ENCODE measurements at places on chromosomes 11 and 22. TPM values are rescaled to one million over a fixed set of nuclear protein-coding genes. Genes with fewer than 3 reads are reported as not detected.

DNA sequence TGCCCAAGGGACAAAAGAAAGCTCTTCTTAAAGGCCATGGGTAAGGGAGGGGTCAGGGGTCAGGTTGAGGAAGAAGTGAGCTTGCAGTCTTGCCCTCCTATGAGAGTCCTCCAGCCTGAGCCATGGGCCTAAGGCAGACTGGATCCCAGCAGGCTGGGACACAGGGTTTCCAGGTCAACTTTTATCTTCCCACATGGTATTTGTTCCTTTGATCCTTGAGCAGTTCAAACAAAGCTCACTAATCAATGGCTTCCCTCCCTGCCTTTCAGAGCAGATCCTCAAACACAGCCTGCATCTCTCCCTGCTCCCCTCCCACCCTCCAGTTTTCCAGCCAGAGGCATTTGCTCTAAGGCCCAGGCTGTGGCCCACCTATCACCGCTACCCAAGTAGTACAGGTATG lies 589.3 kb downstream of the INSC start:
- no peak overlapping the region for H3K4me3 ChIP-seq
- no peak overlapping the region for H3K27ac ChIP-seq
- no peaks in the 10 kb centered on the region for H3K4me1 ChIP-seq
- H3K27me3 ChIP-seq: no peaks in the 10 kb centered on the region
- DNase-seq: no peak
- no peaks in the 10 kb centered on the region for H3K36me3 ChIP-seq

DNA sequence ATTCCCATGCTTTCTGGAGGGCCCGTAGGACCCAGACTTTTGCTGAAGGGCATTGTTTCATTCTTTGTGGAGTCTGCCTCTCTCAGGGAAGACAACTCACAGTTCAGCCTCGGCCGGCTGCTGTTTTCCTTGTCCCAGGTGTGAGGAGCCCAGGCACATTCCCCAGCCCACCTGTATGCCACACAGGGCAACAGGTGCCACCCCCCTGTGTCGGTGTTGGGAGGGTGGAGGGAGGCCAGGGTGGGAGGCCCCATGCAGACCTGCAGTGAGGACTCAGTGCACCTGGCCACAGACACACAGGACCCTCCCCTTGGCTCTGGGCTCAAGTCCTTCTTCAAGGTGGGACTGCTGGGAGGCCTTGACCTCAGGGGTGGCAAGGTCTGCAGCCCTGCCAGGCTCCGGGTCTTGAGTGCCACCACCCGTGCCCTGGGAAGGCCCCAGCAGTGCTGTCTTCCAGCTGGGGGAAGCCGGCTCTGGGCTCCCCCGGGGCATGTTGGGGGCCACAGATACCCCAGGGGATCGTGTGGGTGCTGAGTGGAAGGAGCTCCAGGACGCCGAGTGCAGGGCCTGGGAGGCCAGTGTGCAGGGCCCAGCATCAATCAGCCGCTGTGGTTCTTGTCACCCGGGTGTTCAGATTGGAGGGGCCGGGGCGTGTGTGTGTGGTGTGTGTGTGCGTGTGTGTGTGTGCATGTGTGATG lies 1286.1 kb downstream of the BRD1 start:
- H3K36me3 ChIP-seq: no peaks in the 10 kb centered on the region
- no peaks in the 10 kb centered on the region for H3K27me3 ChIP-seq
- DNase-seq: no peak
- H3K4me1 ChIP-seq: no peaks in the 10 kb centered on the region
- no peak overlapping the region for H3K4me3 ChIP-seq

DNA sequence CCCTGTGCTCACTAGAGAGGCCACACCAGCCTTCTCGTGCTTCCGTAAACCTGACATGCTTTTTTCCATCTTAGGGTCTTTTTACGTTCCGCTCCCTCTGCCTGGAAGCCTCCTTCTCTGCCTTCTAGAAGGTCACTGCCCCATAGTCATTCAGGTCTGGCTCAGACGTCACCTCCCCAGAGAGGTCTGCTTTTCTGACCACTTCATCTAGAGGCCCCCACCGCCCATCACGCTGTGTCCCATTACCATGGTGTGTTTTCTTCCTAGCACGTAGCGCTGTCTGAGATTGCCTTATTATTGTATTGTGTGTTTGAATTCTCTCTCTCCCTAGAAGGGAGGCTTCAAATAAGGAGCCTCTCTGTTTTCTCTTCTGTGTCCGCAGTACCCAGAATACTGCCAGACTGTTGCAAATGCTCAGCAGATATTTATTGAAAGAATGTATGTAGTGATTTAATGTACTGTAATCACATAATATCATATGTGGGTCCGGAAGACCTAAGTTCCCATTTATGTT lies 10.0 kb downstream of the TAB1 start:
- no peaks in the 10 kb centered on the region for H3K4me1 ChIP-seq
- no peak overlapping the region for H3K4me3 ChIP-seq
- H3K36me3 ChIP-seq: peaks cover 3% of the 10 kb centered on the region
- DNase-seq: no peak

SEZ6L gene
- total RNA-seq: 0.14 TPM

GDPD4 gene
- total RNA-seq: not detected

OTOG gene
- total RNA-seq: not detected

KRTAP5-10 gene
- total RNA-seq: not detected

ZP1 gene
- 0.95 TPM for total RNA-seq

DNA sequence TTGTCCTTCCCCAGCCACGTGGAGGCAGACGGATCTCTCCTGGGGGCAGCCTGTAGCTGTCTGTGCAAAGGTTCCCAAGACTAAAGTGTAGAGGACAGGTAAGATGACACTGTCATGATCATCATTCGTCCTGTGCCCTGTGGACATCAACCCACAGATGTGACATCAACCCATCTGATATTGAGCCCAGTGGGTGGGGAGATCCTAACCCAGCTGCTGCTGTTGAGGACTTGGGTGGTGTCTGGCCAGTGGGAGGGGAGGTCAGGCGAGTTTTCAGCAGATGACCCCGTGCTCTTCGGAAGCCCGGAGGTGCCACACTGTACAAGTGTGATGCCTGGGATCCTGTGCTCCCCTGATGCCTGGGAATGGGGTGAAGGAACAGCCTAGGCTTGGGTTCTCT lies 1.2 kb upstream of the GAL start:
- H3K27me3 ChIP-seq: peaks cover 50% of the 10 kb centered on the region
- no peak overlapping the region for H3K4me3 ChIP-seq
- H3K36me3 ChIP-seq: no peaks in the 10 kb centered on the region
- peaks cover 13% of the 10 kb centered on the region for H3K4me1 ChIP-seq

- no peaks in the 10 kb centered on the region for H3K27me3 ChIP-seq
- DNase-seq: no peak
- H3K36me3 ChIP-seq: peaks cover 15% of the 10 kb centered on the region
- no peak overlapping the region for H3K4me3 ChIP-seq
Measured at GRCh38 chr22:31104869-31105268, 2.5 kb downstream of the SELENOM start.

DNA sequence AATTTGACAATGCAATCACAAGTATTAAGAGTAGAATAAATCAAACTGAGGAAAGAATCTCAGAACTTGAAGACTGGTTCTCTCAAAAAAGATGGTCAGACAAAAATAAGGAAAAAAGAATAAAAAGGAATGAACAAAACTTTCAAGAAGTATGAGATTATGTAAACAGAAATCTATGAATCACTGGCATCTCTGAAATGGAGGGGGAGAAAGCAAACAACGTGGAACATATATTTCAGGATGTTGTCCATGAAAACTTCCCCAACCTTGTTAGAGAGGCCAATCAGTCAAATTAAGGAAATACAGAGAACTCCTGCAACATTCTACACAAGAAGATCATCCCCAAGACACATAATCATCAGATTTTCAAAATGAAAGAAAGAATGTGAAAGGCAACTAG lies 235.7 kb downstream of the SBF2 start:
- H3K27me3 ChIP-seq: no peaks in the 10 kb centered on the region
- no peaks in the 10 kb centered on the region for H3K4me1 ChIP-seq
- H3K4me3 ChIP-seq: no peak overlapping the region

DNA sequence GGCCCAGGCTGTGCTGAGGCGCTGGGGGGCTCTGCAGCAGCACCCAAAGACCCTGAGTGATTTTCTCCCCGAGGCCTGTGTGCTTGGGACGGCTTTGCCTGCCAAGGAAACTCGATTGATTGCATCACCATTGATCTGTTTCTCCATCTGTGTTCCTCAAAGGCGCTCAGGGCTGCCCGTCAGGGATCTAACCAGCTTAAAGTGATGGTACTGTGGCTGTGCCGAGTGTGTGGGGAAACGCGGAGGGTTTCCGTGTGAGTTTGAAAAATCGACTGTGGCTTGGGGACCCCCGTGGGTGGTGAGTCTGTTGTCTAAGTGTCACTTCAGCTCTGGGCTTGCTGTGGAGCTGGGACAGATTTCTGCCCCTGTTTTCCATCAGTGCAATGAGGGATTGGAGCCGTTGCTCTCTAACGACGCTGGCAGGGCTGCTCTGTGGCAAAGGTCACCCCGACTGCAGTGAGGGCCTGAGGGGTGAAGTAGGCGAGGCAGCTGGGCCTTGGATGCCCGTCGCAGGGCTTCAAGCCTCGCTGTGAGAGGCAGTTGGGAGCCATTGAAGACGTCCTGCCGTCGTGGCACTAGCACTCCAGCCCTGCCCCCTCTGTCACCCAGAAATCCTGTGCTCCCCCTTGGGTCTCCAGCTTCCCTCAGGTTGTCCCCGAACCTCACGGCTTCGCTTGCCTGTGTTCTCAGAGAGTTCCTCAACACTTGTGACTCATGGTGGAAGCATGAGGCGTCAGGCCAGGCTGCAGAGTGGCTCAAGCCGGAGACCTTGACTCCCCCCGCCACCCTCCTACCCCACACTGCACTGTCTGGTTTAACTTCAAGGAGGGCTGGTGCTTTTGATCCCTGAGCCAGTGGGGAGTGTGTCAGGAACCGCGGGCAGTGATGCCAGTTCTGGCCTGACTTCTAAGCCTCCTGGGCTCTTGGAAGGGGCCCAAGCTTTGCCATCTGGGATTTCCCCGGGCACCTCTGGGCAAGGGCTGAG lies 21.8 kb downstream of the CACNA1I start:
- no peak overlapping the region for H3K4me3 ChIP-seq
- DNase-seq: no peak
- no peaks in the 10 kb centered on the region for H3K36me3 ChIP-seq
- no peak overlapping the region for H3K27ac ChIP-seq
- H3K27me3 ChIP-seq: peaks cover 16% of the 10 kb centered on the region

DNA sequence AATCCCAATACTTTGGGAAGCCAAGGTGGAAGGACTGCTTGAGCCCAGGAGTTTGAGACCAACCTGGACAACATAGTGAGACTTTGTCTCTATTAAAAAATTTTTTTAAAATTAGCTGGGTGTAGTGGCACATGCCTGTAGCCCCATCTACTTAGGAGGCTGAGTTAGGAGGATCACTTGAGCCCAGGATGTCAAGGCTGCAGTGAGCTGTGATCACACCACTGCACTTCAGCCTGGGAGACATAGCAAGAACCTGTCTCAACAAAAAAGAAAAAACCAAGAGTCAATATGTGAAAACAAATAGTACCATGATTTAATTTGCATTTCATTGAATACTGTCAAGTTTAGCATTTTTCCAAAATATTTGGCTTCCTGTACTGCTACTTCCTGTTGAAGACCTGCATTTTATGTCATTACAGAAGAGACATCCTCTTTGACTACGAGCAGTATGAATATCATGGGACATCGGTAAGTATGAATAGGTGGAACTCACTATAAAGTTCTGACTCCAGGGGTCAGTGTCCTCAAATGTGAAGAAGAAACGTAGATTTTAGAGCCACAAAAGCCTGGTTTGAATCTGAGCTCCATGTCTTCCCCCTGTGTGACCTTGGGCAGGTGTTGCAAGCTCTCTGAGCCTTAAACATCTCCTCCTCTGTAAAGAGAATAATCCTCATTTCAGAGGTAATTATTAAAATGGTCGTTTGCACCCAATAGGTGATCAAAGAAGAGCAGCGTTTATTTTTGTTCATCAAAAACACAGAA lies 16.0 kb downstream of the CDC45 start:
- no peaks in the 10 kb centered on the region for H3K27me3 ChIP-seq
- no peak overlapping the region for H3K4me3 ChIP-seq
- DNase-seq: no peak
- H3K27ac ChIP-seq: no peak overlapping the region

- no peaks in the 10 kb centered on the region for H3K36me3 ChIP-seq
- no peak for DNase-seq
- H3K27me3 ChIP-seq: no peaks in the 10 kb centered on the region
- no peak overlapping the region for H3K4me3 ChIP-seq
Measured at GRCh38 chr11:63380130-63380529, 10.5 kb downstream of the SLC22A9 start.

ABCC8 gene
- 9.0 TPM for total RNA-seq

DNA sequence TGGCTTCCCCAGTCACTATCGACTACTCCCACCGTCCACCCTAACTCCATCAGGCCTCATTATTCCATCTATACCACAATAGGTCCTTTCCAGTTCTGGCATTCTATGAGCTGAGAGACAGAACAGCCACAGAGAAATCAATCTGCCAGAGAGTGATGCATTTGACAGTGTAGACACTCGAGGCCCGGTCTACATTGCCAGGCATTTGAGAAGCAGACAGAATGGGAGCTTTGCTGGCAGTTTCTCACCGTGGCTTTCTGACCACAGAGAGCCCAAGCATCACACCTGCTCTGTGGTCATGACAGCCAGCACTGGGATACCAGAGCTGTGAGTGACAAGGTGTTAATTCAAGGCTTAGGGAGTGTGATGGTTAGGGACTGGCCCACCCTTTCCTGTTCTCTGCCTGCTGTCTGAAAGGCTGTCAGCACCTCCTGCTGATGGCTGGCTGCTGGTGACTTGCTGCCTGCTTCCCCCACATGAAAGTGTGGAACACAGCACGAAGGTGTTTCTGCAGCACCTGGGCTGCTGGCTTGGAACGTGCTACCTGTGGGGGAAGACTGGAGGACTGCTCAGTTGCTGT lies 137.8 kb downstream of the KIRREL3 start:
- no peaks in the 10 kb centered on the region for H3K36me3 ChIP-seq
- H3K4me3 ChIP-seq: no peak overlapping the region
- H3K27ac ChIP-seq: no peak overlapping the region
- no peak for DNase-seq
- H3K4me1 ChIP-seq: no peaks in the 10 kb centered on the region
- peaks cover 6% of the 10 kb centered on the region for H3K27me3 ChIP-seq

DNA sequence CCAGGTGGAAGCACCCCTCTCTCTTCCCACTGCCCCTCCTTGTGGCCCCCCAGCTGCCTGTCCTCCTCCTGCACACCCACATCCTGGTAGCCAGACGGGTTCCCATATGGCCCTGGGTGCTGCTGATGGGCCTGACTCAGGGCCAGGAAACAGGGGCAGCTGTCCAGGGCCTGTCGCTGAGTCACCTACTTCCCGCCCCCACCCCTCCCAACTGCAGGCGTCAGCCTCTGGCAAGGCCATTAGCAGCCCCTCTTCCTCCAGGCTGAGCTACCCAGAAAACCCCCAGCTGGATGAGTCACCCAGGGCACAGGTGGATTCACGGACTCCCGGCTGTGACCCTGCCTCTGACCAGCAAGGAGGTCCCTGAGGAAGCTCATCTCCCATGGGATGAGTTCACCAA lies 6.9 kb upstream of the GAL start:
- H3K27ac ChIP-seq: no peak overlapping the region
- no peak overlapping the region for H3K4me3 ChIP-seq
- no peaks in the 10 kb centered on the region for H3K27me3 ChIP-seq
- H3K4me1 ChIP-seq: peaks cover 7% of the 10 kb centered on the region
